ENCODE measurements at places on chromosomes 2 and 18. TPM values are rescaled to one million over a fixed set of nuclear protein-coding genes. Genes with fewer than 3 reads are reported as not detected.

GRCh38 chr18:31401156-31402025 lies 24.8 kb downstream of the DSG4 start:
- no peak for DNase-seq

- DNase-seq: no peak
These were observed 61.6 kb downstream of the KCNG2 start for GRCh38 chr18:79859314-79859713.

TDRD15 gene
- not detected for total RNA-seq

FNDC4 gene
- 10.9 TPM for total RNA-seq
